Stimulated activated CD4-positive, alpha-beta T cell treated with anti-CD3 and anti-CD28 coated beads, Interleukin-15, amount 100 ng/mL, for 24 hours (primary cell): ENCODE measurements at places on chromosomes 13 and 19.

DNA sequence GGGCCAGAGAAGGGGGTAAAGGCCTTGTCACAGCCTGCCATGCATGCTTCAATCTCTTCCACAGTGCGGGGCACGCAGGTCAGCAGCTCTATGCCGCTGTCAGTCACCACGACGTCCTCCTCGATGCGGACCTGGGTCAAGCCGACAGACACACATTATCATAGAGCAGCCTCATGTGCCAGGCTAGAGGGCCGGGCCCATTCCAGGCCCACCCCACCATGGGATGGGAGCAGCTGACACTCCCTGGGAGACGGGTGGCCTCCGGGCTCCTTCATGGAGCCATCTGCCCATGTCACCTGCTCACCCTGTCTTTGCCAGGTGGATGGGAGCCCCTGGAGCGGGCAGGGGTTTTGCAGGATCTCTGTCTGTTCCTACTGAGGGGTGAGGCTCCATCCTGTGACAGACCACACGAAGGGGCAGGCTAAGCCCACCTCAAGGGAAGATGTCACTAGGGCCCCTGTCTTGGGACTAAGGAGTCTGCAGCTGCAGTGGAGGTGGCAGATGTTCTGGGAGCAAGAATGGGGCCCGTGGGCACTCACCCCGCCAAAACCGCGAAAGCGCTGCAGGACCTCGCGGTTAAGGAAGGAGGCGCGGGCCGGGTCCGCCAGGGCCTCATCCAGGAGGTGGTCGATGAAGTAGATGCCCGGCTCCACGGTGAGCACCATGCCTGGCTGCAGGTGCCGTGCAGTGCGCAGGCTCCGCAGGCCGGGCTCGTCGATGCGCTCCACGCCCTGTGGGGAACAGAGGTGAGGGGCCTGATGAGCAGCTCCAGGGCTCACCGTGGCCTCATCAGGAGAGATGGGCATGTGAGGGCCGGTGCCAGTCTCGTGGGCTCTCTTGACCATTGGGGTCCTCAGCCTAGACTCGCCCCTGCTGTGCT lies 14.1 kb downstream of the CEBPG start:
- DNase-seq: no peak

GRCh38 chr19:42606660-42607351 lies 12.1 kb upstream of the CEACAM8 start:
- DNase-seq: peak; percentile 77

- no peak for DNase-seq
Observed at GRCh38 chr19:39500543-39500942, 1.8 kb downstream of the DLL3 start.

GRCh38 chr13:92187378-92187989 lies 789.1 kb downstream of the GPC5 start:
- DNase-seq: peak; percentile 6

GRCh38 chr19:21454901-21455300 lies 50.5 kb upstream of the ZNF429 start:
- no peak for DNase-seq

GRCh38 chr13:32581177-32581786 lies 5.0 kb upstream of the PDS5B start:
- no peak for DNase-seq

DNA sequence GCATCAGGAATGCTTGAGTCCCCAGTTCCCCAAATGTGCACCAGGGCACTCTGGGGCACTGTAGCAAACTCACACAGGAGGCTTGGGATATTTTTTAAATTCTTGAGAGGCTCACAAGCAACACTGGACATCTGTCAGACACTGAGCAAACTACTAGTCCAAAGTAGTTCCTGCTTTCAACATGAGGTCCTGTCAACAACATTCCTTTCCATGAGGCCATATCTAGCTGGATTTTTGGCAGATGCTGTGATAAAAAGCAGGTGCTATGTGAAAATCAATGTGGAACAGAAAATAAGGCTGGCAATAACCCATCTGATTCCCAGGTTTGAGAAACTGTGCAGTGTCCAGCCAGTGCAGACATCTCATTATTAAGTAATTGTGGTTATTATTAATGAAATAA lies 50.5 kb downstream of the STARD13 start:
- no peak for DNase-seq

- DNase-seq: no peak
Observed at GRCh38 chr19:53864308-53864836, 3.3 kb upstream of the MYADM start.

GRCh38 chr13:52845766-52846566 lies 2.5 kb downstream of the PCDH8 start:
- DNase-seq: peak; percentile 64

DNA sequence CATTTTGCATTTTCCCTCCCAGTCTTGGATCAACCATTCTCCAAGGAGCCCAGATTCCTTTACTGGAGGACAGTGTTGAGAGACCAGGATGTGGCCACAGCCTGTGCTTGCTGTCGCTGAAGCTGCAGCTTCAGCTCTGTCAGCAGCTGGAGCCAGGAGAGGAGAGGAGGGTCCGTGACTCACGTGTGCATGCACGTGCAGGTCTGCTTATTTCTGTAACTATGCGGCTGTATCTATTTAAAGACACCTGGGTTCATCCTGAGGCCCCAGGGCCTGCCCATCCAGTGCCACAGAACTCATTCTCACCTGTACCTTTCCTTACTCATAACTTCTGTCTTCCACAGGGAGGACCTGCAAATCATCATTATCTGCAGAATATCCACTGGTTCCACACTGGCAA lies 8.2 kb upstream of the LAMP1 start:
- DNase-seq: no peak

DNA sequence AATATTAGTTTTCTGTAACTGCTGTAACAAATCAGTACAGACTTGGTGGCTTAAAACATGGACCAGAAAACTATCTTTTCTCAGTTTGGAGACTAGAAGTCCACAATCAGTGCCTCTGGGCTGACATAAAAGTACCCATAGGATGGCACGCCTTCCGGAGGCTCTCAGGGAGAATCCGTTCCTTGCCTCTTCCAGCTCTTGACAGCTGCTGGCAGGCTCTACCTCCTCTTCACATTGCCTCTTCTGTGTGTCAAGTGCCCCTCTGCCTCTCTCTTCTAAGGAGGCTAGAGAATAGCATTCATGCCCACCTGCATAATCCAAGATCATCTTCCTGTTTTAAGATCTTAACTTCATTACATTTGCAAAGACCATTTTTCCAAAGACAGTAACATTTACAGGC lies 1194.2 kb downstream of the EFNB2 start:
- no peak for DNase-seq

DNA sequence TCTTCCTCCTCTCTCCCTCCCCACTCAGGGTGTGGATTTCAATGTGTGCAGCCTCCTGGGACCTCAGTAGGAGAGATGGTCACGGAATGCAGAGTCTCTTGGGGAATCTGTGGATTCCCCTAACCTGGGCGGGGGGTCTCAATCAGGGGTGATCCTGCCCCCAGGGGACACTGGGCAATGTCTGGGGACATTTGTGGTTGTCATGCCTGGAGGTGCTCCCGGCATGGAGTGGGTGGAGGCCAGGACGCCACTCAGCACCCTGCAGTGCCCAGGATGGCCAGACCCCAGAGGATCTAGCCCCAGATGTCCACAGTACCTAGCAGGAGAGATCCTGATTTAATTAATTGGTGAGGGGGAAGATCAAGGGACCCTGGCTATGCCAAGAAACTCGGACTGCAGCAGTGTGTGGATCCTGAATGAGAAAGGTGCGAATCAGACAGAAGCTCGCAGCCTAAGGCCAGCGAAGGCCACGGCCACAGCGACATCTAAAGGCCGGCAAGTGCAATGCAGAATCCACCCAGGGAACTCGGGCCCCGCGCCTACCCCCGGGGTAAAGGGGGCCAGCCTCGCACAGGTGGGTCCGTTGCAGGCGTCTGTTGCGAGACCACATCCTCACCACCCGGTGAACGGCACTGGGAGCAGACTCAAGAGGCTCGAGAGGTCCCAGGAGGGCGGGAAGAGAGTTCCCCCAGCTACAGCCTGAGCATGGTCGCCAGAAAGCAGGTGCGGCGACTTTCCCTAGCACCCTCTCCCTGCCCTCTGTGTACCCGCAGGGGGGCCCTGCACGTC lies 88.8 kb downstream of the GNG7 start:
- DNase-seq: peak; percentile 72

DNA sequence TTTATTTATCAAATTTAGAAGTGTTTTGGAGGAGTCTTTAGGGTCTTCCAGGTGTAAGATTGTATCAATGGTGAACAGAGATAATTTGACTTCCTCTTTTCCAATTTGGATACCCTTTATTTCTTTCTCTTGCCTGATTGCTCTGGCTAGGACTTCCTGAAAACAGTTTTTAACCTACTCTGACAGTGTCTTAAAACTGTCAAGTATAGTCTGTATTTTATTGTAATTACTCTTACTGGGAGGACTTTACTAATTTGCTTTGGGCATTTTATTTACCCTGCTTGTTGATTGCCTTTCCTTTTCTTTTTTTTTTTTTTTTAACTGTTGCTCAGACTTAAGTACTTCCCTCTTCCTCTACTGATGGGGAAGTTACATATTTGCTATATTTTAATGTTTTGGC lies 81.3 kb downstream of the URI1 start:
- DNase-seq: no peak

- DNase-seq: no peak
Observed at GRCh38 chr19:9956956-9957355, 20.6 kb upstream of the OLFM2 start.

- DNase-seq: no peak
Observed at GRCh38 chr13:44489751-44490150, 86.4 kb downstream of the TSC22D1 start.

GRCh38 chr13:81138353-81138980 lies 797.5 kb upstream of the SPRY2 start:
- no peak for DNase-seq

GRCh38 chr19:57362419-57362818 lies 932 bp upstream of the TRAPPC2B start:
- no peak for DNase-seq

DNA sequence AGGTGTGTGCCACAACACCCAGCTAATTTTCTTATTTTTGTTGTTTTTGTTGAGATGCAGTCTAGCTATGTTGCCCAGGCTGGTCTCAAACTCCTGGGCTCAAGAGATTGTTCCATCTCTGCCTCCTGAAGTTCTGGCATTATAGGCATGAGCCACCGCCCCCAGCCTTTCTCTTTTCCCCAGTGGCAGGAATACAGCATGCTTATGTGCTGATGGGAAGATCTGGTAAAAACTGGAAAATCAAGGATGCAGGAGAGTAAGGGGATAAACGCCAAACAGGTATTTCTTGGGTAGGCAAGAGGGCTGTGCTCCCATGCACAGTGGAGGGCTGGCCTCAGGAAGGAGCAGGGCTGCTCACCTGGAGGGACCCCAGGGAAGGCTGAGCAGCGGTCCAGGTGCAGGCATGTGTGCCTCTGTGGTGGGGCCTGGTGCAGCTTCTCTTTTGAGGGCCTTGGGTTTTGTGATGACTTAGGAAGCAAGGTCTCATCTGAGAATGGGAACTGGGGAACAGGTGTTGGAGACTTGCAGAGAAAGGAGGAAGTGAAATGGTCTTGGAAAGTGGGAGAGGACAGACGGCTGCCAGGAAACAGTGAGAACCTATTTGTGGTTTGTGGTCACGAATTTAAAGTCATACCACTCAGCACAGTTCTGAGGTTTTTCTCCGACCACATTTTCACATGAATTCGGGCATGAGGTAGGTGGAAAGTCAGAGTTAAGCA lies 106.5 kb downstream of the TEX26 start:
- DNase-seq: peak; percentile 48

DNA sequence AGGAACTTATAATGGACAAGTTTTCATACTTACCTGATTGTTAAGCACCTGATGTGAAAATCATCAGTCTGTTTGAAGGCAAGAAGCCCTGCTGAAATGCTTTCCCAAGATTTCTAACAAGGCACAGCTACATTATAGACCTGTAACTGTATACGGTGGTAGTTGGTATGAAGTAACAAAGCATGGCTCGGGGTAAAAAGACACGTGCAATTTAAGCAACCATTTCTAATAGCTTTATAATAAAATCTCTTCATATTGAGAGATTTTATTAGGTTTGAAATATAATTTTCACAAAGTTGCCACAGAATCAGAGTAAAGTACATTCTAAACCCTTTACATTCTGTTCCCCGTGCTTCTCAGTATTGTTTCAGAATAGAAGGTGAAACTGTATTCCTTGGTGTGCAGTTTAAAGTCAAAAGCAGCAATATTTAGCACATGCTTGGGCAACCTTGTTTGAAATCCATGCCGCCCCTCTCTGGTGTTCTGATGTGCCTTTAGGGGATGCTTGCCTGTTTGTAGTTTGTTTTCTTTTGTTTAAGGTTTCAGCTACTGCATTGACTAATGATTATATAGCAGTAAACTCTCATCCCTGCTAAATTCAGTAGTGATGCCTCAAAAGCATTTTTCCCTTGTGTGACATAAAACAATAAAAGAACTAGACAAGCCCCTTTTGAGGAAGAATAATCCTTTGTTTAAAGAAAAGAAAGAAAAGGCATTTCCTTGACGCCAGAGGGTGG lies 125.2 kb upstream of the OBI1 start:
- no peak for DNase-seq

GRCh38 chr13:24649688-24650043 lies 30.5 kb upstream of the ATP12A start:
- no peak for DNase-seq

DNA sequence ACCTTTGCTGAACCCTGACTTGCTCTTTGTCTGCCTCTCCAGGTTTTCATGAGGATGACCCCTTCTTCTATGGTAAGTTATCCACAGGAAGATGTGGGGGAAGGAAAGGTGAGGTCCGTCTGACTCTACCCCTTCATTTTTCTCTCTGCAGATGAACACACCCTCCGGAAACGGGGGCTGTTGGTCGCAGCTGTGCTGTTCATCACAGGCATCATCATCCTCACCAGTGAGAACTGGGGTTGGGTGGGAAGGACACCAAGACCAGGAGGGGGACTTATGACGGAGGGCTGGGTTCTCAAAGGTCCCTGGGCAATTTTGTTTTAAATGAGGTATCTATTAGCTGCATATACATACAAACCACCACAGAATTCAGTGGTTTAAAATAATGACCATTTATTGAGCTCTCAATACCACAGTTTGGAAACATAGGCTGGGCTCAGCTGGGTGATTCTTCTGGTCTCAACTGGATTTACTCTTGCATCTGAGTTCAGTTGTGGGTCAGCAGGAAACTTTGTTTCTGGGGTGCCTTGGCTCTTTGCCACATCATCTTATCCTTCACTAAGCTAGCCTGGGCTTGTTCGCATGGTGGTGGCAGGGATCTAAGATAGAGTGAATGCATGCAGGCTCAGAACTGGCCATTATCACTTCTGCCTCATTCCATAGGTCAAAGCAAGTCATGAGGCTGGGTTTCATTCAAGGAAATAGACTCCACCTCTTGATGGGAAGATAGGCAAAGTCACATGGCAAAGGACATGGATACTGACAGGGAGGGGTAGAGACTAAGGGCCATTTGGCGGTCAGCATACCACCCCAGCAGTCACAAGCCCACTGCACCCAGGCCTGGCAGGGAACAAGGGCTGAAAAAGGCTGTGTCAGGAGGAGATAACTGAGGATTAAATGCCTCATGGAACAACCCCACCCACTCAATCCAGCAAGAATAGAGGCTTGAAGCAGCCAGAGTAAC lies 11.8 kb downstream of the FXYD5 start:
- no peak for DNase-seq

DNA sequence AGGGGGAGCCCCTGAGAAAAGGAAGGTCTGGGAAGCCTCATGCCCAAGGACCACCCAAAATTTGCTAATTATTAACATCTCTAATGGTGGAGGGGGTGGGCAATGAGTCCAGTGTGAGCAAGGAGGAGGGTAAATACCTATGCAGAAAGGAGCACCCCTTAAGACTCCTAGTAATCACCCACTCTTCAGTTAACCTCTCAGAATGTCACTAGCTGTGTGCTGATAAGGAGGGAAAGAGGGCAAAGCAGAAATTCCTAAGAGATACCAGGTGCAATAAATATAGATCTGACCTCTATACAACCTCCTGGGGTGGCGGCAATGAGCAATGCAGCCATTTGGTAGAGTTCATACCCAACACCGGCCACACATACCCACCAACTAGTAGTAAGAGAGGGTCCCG lies 12.7 kb upstream of the DPY19L3 start:
- no peak for DNase-seq
